ENCODE measurements at places on chromosomes 11 and 22.

- H3K27ac ChIP-seq: no peak overlapping the region
- H3K4me3 ChIP-seq: no peak overlapping the region
- H3K27me3 ChIP-seq: no peaks in the 10 kb centered on the region
Observed at GRCh38 chr22:27538666-27539065, 262.9 kb downstream of the MN1 start.

DNA sequence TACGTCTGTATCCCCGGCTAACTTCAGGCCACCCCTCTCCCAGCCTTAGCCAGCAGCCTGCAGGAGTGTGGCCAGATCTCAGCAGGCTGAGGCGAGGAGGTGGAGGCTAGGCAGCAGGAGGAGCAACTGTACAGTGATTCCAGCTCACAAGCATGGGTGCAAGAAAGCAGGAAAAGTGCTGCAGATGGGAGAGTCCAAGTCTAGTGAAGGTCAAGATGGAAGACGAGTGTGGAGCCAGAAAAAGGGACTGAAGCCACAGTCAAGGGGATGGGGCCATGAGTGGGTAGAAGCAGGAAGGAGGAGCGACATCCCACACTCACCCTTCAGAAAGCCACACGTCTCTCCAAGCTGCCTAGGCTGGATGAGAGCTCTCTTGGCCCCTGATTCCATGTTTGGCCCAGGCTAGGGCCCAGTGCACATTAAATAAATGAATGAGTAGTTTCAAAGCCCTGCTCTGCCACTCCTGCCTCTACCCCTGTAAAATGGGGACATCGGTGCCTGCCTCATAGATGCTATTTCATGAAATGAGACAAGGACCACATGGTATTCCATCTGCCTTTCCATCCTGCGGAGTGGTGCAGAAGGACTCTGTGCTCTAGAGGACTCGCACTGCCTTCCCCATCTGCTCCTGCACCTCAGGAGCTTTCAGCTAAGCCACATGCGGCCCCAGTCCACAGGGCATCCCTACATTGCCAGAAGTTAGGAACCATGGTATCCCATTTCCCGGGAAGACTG, 2.9 kb downstream of the YDJC start:
- H3K4me3 ChIP-seq: peak overlapping the region; percentile 86
- peak; percentile 35 for DNase-seq
- peak overlapping the region; percentile 58 for H3K27ac ChIP-seq
- H3K36me3 ChIP-seq: no peaks in the 10 kb centered on the region

DNA sequence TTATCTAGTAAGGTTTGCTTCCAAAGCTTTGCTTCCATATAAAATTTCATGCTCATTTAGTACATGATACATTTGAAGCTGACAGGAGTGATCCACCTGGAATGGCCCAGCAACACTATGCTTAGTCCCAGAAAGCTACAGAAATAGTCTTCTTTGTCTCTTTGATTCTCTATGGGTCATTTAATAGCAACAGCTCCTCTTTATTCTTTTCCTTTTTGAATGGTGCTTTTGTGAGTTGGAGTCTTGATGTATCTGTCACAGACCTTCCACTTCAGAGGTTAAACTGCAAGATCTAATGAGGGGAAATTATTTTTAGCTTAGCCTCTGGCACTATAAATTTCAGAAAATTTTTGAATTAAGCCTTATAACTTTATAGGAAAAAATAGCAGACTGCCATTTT, 509.5 kb downstream of the KCNA4 start:
- H3K4me1 ChIP-seq: no peaks in the 10 kb centered on the region
- no peak for DNase-seq
- no peaks in the 10 kb centered on the region for H3K36me3 ChIP-seq
- no peak overlapping the region for H3K4me3 ChIP-seq

GRCh38 chr22:50702821-50703725, 30.4 kb downstream of the SHANK3 start:
- peaks cover 3% of the 10 kb centered on the region for H3K27me3 ChIP-seq
- H3K27ac ChIP-seq: peak overlapping the region; percentile 27
- DNase-seq: peak; percentile 29
- peaks cover 11% of the 10 kb centered on the region for H3K4me1 ChIP-seq
- no peak overlapping the region for H3K4me3 ChIP-seq
- no peaks in the 10 kb centered on the region for H3K36me3 ChIP-seq

DNA sequence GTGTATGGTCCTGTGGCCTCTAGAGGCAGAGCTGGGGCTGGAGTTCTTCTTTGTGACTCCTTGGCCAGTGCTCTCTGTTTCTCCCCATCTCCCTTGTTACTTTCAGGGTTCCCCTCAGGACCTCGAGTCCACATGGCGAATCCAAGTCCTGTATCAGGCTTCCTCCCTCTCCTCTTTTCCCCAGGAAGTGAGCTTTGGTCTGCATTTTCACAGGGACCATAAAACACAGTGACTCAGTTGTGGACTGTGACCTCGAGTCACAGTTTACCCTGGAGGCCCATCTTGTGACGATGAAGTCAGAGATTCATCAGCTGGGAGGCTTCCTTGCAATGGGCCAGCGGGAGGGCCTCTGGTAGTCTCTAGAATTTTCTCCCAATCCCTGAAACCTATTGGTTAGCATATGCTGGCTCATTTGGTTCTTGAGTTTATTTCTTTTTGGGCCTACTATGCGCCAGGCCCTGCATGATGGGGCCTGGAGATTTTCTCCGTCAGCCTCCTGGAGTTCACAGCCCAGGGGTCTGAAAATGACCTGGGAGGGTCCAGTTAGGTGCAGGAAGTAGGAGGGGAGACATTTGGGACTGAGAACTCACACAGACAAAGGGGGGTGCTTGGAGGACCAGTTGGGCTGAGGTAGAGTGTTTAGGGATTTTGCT, 100.8 kb downstream of the KIAA1671 start:
- DNase-seq: no peak
- H3K4me1 ChIP-seq: peaks cover 25% of the 10 kb centered on the region
- H3K4me3 ChIP-seq: peak overlapping the region; percentile 34
- peak overlapping the region; percentile 85 for H3K27ac ChIP-seq
- H3K36me3 ChIP-seq: peaks cover 11% of the 10 kb centered on the region

DNA sequence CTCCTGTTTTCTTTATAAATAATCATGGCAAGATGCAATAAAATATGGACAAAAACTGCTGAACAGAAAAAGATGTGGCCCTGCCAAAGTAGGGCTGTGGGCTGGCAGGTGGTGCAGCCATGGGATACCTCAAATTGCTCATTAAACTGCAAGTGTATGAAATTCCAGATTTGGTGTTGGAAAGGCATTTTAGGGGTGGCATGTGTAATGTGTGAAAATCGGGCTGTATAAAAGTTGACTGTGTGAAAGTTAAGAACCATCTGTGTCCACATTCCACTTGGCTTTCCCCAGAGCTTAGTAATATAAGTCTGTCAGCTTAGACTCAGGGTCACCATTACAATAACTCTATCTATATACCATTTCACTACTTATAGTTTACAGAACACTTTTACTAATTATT, 34.8 kb upstream of the FZD4 start:
- no peak for DNase-seq
- H3K27ac ChIP-seq: no peak overlapping the region
- no peaks in the 10 kb centered on the region for H3K27me3 ChIP-seq
- no peaks in the 10 kb centered on the region for H3K36me3 ChIP-seq
- no peak overlapping the region for H3K4me3 ChIP-seq

GRCh38 chr11:70128435-70128906, 50.4 kb downstream of the ANO1 start:
- H3K4me3 ChIP-seq: no peak overlapping the region
- DNase-seq: no peak
- no peak overlapping the region for H3K27ac ChIP-seq
- no peaks in the 10 kb centered on the region for H3K4me1 ChIP-seq

DNA sequence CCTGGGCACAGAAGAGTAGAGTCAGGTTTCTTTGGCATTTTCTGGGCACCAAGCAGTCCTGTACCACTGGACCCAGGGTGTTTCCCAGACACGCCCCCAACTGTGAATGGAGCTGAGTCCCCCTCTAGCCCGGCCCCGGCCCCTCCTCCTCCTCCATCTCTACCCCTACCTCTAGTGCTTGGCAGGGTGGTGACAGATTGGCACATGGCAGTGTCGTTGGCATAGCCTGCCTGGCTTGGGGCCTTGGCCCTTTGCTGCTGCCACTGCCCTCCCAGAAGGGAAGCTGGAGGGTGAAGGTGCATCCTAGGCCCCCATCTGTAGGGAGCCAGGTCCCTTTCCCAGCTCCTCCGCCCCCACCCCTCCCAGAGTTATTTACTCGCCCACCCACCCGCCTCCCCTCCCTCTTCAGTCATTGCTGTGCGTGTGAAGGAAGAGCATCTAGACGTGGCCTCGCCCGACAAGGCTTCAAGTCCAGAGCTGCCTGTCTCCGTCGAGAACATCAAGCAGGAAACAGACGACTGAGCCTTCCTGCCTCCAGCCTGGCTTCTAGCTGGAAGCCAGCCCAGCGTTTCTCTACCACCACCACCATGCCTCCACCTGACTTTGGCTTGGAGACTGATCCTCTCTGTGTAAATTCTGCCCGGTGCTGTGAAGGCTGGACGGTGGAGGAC, 10.9 kb downstream of the CHADL start:
- no peak overlapping the region for H3K27ac ChIP-seq
- no peak overlapping the region for H3K4me3 ChIP-seq
- no peak for DNase-seq
- peaks cover 5% of the 10 kb centered on the region for H3K36me3 ChIP-seq
- no peaks in the 10 kb centered on the region for H3K27me3 ChIP-seq
- H3K4me1 ChIP-seq: no peaks in the 10 kb centered on the region

- peaks cover 12% of the 10 kb centered on the region for H3K4me1 ChIP-seq
- peaks cover 21% of the 10 kb centered on the region for H3K27me3 ChIP-seq
- peak overlapping the region; percentile 26 for H3K4me3 ChIP-seq
- no peak overlapping the region for H3K27ac ChIP-seq
- no peaks in the 10 kb centered on the region for H3K36me3 ChIP-seq
- no peak for DNase-seq
Observed at GRCh38 chr11:18770479-18771125, 21.0 kb downstream of the PTPN5 start.

DNA sequence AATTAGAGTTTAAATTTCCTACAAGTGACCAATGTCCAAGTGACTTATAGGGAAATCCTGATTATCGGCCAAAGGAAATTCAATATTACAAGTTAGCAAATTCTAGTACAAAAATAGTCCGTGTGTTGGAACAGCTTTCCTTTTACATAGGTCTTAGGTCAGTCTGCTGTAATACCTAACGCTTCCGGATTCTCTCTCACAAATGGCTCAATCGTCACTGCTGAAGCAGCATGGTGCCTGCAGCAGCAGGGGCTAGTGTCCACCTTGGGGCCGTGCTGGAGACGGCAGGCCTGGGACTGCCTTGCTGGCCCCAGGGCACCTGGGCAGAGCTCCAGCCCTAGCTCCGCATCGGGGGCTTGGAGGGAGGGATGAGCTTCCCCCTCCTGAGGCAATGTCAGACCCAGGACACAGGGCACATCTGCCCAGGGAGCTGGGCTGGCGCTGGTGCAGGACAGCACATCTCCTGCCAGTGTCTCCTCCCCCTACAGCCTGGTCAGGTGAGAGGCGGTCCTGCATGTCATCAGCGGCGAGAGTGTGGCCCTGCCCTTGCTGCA, 39.4 kb upstream of the CLTCL1 start:
- no peak overlapping the region for H3K27ac ChIP-seq
- H3K4me1 ChIP-seq: peaks cover 4% of the 10 kb centered on the region
- H3K36me3 ChIP-seq: peaks cover 56% of the 10 kb centered on the region
- no peak overlapping the region for H3K4me3 ChIP-seq

- H3K27me3 ChIP-seq: no peaks in the 10 kb centered on the region
- H3K36me3 ChIP-seq: no peaks in the 10 kb centered on the region
- H3K4me3 ChIP-seq: no peak overlapping the region
- DNase-seq: no peak
- H3K4me1 ChIP-seq: no peaks in the 10 kb centered on the region
- H3K27ac ChIP-seq: no peak overlapping the region
Observed at GRCh38 chr11:79422866-79423265, 18.0 kb downstream of the TENM4 start.

DNA sequence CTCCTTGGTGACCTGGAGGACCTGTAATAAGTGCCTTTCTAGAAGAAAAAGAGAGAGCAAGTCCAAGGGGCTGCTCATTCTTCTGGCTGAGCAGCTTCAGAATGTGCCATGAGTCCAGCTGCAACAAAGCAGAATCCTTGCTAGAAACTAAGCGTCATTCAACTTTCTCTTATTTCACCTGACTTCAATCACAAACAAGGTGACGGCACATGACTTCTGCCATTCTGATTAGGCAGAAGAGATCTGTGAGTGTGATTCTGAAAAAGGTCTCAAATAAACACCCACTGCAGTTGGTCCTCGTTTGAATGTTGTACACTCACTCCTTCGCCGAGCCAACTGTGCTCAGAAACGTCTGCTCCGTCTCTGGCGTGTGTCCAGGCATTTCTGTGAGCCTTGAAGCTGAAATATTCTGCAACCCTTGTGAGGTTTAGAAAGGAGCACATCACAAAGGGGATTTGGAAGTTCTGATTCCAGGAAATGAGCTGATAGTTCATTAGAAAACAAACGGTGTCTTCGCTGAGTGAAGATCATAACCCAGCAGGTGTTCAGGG, 623.8 kb upstream of the KIRREL3 start:
- no peak overlapping the region for H3K4me3 ChIP-seq
- no peaks in the 10 kb centered on the region for H3K36me3 ChIP-seq
- no peak overlapping the region for H3K27ac ChIP-seq
- no peak for DNase-seq
- no peaks in the 10 kb centered on the region for H3K4me1 ChIP-seq

Data from natural killer cell treated with Interleukin-12 subunit alpha and Interleukin-12 subunit beta and Interleukin-15 and Interleukin-18, amount 100 ng/mL, for 72 hours (primary cell).